ENCODE measurements at places on chromosomes 3 and 15. TPM values are rescaled to one million over a fixed set of nuclear protein-coding genes. Genes with fewer than 3 reads are reported as not detected.

CTSH gene
- 14.1 TPM for total RNA-seq

IL5RA gene
- not detected for total RNA-seq

ATP8B4 gene
- total RNA-seq, result not detected

SCG3 gene
- not detected for total RNA-seq

ZDHHC23 gene
- total RNA-seq, result 6.1 TPM

THBS1 gene
- total RNA-seq, result 5,210 TPM

NR2F2 gene
- 13.6 TPM for total RNA-seq

HRH1 gene
- total RNA-seq, result 14.6 TPM

CCR3 gene
- total RNA-seq, result not detected

FAM81A gene
- total RNA-seq, result 0.07 TPM

EXOG gene
- 12.2 TPM for total RNA-seq

HCN4 gene
- not detected for total RNA-seq

NOX5 gene
- total RNA-seq, result under 0.01 TPM

RTP4 gene
- total RNA-seq, result 0.99 TPM

USP8 gene
- total RNA-seq, result 43.2 TPM

KBTBD13 gene
- not detected for total RNA-seq

SI gene
- not detected for total RNA-seq

CD200R1 gene
- not detected for total RNA-seq

CIP2A gene
- total RNA-seq, result 26.0 TPM

GOLGA8T gene
- total RNA-seq, result 0.20 TPM

SCN11A gene
- total RNA-seq, result 0.07 TPM

P2RY13 gene
- not detected for total RNA-seq

ERICH6 gene
- not detected for total RNA-seq

TMEM39A gene
- 50.7 TPM for total RNA-seq

CSPG5 gene
- 0.66 TPM for total RNA-seq

TLR9 gene
- total RNA-seq, result 0.04 TPM

TM6SF1 gene
- total RNA-seq, result 46.6 TPM

TMEM207 gene
- total RNA-seq, result not detected

A4GNT gene
- not detected for total RNA-seq

CYP19A1 gene
- total RNA-seq, result not detected
